ENCODE measurements at places on chromosomes 13 and 19.

- peak; percentile 15 for DNase-seq
These were observed 8.9 kb upstream of the SLC15A1 start for GRCh38 chr13:98761126-98761985.

DNA sequence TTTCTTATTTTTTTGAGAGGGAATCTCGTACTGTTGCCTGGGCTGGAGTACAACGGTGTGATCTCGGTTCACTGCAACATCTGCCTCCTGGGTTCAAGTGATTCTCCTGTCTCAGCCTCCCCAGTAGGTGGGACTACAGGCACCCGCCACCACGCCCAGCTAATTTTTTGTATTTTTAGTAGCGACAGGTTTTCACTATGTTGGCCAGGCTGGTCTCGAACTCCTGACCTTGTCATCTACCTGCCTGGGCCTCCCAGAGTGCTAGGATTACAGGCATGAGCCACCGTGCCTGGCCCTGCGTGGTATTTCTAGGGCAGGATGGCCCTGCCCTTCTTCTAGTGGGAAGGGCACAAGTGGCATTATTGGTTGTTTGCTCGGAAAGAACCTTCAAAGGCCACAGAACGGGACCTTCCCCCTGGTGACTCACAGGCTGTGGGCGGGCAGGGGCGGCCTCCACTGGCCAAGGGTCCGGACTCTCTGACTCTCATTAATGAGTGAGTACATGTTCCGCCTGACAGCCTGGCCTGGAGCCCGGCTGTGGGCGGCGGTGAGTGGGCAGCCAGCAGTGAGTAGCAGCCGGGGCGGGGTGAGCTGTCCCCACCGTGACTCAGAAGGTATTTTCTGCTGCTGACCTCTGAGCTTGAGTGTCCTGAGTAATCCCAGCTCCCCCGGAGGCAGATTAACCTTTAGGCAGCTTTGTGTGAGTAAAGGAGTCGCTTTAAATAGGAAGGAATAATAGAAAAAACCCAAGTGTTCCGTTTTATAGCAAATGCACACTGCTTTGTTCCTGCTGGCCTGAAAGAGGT is 5.1 kb downstream of the DOT1L start:
- no peak for DNase-seq

- DNase-seq = no peak
These were observed 8.8 kb upstream of the ZNF808 start for GRCh38 chr19:52518646-52519045.

- DNase-seq = no peak
These were observed 169.8 kb downstream of the SUCLA2 start for GRCh38 chr13:47831265-47831664.

All from NK-92 treated with Interleukin-12 subunit alpha and Interleukin-12 subunit beta, amount 100 ng/mL, for 24 hours (cell line).